Stimulated activated CD8-positive, alpha-beta memory T cell treated with anti-CD3 and anti-CD28 coated beads, Interleukin-4, amount 100 ng/mL, for 1 hour (primary cell): ENCODE measurements at places on chromosomes 4 and X.

DNA sequence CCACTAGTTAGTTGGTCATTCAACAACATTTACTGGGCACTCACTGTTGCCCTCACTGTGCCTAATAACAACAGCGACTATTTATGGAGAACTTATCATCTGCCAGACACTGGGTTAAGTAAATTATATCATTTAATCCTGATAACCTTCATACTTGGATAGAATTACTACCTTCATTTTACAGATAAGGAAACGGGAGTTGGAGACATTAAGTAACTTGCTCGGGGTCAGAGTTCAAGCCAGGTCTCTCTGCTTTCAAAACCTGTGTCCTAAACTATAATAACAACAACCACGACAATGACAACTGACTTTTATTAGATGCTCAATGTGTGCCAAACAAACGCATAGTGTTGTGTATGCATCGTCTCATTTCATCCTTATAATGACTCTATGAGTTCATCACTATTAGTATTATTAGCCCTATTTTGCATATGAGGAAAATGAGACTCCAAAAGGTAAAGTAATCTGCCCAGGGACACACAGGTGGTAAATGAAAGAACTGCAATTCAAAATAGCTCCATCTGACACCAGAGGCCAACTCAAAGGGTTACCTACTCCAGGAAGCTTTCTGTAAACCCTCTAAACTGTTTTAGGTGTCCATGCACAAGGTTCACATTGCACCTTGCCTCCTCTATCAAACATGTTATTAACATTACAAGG lies 98.4 kb upstream of the ACSL4 start:
- DNase-seq = no peak

DNA sequence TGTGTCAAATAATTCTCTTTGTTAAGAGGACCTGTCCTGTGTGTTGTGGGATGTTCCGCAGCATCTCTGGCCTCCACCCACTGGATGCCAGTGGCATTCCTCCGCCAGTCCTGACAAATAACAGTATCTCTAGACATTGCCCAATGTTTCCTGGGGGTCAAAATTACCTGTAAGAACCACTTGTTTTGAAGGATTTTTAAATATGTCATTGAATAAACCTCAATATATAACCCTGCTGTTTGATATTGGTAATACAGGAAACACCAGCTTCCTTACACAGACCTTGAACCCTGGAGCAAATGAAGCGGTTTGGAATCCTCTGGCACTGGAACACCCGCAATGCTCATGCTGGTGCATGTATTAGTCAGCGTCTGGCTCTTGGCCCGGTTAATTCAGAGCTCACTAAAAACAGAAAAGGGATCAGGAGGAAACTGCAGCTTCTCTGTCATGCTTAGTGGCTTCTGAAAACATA lies 101.3 kb downstream of the TBL1X start:
- DNase-seq = no peak

- DNase-seq = no peak
Observed at GRCh38 chr4:134634301-134634700, 432.7 kb upstream of the PABPC4L start.

- DNase-seq = no peak
Observed at GRCh38 chrX:34915463-34916225, 27.0 kb upstream of the FAM47B start.

GRCh38 chrX:111110098-111110775 lies 14.2 kb downstream of the PAK3 start:
- DNase-seq = no peak

GRCh38 chr4:185033950-185034349 lies 15.7 kb downstream of the HELT start:
- DNase-seq = no peak

GRCh38 chrX:93874554-93874953 lies 200.5 kb downstream of the FAM133A start:
- DNase-seq = no peak

DNA sequence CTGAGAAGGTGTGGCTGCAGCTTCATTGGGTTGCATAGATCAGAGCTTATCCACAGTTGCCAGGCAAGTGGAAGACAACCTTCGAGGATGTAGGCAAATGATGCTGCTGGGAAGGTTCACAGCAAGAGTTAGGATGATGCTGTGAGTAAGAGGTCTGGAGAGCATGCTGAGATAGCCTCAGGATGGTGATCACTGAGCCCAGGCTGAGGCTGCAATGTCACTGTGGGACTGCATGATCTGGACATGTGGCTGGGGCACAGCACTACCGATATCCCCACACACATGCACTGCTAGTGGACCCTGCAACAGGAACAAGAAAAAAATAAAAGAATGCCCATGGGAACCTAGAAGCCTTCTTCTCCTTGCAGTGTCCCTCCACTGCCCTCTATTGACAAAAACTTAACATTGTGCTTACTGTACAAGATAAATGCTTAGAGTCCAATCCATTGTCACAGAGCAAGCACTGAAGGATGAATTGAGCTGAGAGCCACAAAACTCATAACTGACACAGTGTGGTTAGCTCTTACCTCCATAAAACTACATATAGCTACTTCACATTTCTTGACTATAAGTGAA lies 105.6 kb downstream of the CNKSR2 start:
- DNase-seq = no peak

GRCh38 chr4:39568805-39569204 lies 41.6 kb upstream of the UGDH start:
- no peak for DNase-seq

DNA sequence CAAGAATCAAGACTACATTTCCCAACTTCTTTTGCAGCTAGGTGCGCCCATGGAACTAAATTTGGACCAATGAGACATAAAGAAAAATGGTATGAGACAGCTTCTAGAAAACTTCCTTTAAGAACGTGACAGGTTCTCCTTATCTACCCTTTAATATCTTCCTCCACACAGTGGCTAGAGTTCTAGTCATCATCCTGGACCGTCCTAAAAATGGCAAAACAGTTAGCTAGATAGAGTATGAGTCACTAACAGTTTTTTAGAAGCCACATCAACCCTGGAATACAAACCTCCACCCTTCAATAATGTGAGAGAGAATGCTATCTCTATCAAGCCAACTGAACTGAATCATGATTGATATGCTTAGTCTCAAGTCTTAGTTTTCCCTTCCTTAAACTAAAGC lies 267.9 kb upstream of the SLC7A11 start:
- DNase-seq = no peak

- no peak for DNase-seq
Observed at GRCh38 chr4:107951551-107951950, 20.2 kb downstream of the CYP2U1 start.

- DNase-seq = no peak
Observed at GRCh38 chrX:26922278-26922677, 540.9 kb downstream of the PPP4R3C start.

- no peak for DNase-seq
Observed at GRCh38 chr4:156837625-156838345, 133.8 kb downstream of the PDGFC start.

GRCh38 chr4:139523076-139523475 lies 32.9 kb downstream of the SETD7 start:
- DNase-seq = no peak

DNA sequence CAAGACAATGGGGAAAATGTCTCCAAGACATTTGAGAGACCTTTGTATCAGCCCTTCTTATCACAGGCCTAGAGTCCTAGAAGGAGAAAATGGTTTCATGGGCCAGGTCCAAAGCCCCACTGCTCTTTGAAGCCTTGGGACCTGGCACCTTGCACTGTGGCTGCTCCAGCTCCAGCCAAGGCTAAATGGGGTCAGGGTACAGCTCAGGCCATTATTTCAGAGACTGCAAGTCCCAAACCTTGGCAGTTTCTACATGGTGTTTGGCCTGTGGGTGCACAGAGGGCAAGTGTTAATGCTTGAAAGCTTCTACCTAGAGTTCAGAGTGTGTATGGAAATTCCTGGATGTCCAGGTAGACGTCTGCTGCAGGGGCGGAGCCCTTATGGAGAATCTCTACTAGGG lies 28.5 kb downstream of the SHROOM3 start:
- no peak for DNase-seq

DNA sequence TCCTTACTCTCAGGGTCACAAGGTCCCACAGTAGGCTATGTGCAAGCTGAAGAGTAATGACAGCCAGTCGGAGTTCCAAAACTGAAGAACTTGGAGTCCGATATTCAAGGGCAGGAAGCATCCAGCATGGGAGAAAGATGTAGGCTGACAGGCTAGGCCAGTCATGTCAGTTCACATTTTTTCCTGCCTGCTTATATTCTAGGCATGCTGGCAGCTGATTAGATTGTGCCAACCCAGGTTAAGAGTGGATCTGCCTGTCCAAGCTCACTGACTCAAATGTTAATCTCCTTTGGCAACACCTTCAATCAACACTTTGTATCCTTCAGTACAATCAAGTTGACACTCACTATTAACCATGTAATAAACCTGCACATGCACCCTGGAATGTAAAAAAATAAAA lies 960.9 kb upstream of the HS3ST1 start:
- DNase-seq = no peak

DNA sequence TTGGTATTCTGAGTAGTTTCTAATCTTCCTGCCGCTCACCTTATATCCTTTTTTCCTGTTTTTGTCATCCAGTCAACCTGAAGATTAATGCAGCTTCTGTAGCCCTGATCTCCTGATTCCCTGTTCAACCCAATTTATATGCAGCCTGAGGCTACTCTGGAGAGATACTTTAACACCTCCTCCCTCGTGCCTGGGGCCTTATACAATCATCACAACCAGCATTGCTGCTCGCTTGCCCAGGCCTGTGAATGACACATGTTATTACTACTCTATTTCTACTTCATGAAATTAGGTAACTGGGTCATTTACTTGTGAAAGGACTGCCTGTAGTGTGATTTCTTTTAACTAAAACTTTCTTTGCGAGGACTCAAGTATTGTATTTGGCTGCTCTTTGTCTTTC lies 33.7 kb upstream of the WDR17 start:
- no peak for DNase-seq

- DNase-seq = no peak
Observed at GRCh38 chr4:142940425-142941330, 94.6 kb upstream of the INPP4B start.

DNA sequence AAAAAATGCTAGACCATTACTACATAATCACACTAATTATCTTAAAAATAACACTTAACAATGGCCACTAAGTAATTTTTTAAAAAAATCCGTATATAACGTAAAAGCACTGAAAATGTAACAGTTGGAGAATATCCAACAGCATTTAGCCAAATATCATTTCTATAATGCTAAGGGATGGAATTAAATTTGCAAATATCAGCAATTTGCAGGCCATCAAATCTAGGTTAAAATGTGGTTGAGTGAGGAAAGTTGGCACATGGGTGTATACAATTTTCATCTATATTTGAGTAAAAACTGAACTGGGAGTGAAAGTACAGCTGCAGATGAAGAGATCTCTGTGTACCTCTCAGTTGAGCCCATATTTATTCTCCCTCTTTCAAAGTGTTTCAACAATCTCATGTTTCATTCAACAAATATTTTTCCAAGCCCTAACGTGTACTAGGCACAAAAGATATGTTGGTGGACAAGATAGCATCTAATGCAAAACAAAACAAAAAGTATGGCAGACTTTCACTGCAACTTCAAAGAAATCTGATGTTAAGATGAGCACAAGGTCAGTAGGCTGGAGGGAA lies 63.0 kb downstream of the MBNL3 start:
- DNase-seq = no peak

DNA sequence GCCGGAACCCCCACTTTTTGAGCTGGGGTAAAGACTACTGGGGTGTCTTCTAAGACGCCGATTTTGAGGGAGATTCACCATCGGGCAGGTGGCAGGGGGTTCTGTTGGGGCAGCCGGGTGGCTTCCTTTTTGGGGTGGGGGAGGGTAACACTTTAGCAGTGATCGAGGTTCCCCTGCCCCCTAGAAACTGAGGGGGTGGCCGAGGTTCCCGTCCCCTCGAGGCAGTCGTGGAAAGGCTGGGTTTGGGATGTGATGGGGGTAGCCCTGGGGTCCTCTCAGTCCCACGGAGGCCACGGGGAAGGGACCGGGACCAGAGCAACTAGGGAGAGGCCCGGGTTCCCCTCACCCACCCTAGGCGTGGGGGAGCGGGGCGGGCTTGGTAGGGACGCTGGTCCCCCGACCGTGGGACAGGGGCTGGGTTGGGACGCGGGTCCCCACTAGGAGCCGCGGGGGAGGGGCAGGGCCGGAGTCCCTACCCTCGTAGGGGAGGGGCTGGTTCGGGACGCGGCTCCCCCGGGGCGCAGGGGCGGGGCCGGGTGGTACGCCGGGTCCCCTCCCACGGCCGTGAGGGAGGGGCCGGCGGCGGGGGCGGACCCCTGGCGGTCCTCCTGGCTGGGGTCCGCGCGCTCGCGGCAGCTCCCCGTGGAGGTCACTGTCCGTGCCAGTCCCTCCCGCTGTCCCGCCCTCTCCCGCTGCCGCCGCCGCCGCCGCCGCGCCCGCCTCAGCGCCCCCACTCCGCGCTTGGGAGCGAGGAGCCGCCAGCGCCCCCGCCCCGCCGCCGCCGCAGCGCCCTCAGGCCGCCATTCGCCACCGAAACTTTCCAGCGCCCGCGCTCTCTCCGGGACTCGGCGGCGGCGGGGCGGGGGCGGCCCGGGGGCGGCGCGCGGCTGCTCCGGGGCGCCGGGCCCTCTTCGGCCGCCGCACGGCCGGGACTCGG lies at the start of gene TBL1X:
TSS of gene TBL1X (plus strand) at position 624 of the 937 bp plus-strand sequence. CDS start 188,529 bp downstream, outside the sequence.
- DNase-seq = no peak

DNA sequence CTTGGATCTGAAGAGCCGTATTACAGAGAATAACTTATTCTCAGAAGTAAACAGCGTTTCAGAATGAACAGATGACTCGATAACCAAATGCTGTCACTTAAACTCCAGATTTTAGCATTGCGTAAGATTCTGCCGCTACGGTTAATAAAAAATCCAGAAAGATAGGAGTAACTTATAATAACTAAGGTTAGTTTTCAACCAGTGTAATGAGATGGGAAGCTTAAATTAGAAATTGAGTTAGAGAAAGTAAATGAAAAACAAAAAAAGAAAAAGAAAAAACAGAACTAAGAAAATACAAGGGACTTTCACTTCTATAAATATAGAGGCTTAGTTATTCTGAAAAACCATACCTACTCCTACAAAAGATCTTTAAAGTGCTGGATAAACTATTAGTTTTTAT lies 13.1 kb upstream of the PARM1 start:
- no peak for DNase-seq

DNA sequence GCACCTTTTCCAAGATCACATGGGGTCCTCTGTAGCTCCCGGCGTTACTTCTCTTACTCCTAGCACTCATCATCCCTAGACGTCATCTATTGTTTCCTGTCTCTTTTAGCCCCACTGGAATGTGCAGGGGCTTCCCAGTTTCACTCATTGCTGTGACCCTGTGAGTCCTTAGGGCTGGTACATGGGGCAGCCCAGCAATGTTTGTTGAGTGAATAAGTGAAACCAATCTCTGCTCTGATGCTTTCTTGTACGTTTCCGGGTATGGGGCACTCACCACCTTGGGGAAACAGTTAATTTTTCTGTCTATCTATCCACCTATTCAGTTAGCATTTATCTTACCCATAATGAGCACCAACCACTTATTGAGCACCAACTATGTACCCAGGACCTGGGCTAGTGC lies 16.1 kb downstream of the MSX1 start:
- DNase-seq = no peak

DNA sequence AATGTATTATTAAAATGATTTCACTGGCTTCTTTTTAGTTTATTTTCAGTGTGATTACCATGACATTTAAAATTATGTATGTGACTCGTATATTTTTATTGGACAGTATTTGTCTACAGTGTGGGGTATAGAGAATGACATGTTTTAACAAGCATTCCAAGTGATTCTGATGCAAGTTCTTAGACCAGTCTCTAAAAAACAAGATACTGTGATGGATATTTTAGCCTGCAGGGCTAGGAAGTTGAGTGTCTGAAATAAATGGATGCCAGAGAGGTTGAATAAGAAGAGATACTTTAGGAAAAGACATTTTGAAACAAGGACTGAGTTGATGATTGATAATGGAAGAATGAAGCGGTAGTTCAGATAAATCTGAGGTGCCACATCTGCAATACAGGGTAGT lies 3.5 kb upstream of the MAD2L1 start:
- no peak for DNase-seq
